ENCODE measurements at places on chromosomes 7 and 10.

- no peak for DNase-seq
Measured at GRCh38 chr7:33941418-33941817, 36.1 kb downstream of the BMPER start.

DNA sequence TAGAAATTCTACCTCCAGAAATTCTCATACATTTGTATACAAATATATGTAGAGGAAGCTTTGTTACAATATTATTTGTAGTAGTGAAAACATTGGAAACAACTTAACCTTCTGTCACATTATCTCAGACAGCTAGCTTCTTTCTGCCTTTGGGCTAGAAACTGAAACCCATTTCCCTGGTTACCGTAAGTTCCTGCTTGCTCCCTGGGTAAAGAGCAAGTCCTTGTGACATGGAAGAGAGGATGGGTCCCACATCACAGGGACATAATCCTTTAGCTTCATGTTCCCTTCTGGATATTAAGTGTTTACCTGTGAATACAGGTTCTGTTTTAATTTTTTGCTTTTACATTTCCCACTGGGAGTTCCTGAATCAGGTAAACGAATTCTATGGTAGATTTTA is 41.8 kb downstream of the KLHDC10 start:
- no peak for DNase-seq

DNA sequence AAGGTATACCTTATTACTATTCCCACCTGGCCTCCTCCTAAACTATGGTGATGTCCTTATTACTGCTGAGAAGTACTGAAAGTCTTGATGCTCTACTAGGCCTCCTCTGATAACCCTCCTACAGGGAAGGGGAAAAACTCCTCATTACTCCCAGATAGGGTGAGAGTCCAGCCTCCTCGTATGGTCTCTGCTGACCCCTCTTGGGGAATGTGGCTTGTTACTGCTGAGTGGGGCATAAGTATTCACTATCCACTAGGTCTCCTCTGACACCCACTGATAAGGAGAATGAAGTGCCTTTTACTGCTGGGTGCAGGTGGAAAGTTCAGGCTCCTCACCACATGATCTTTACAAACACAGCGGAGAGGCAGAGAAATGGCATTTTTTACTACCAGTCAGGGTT is 222.9 kb downstream of the CHRM2 start:
- no peak for DNase-seq

GRCh38 chr10:116138897-116139296 is 134.1 kb downstream of the GFRA1 start:
- no peak for DNase-seq

DNA sequence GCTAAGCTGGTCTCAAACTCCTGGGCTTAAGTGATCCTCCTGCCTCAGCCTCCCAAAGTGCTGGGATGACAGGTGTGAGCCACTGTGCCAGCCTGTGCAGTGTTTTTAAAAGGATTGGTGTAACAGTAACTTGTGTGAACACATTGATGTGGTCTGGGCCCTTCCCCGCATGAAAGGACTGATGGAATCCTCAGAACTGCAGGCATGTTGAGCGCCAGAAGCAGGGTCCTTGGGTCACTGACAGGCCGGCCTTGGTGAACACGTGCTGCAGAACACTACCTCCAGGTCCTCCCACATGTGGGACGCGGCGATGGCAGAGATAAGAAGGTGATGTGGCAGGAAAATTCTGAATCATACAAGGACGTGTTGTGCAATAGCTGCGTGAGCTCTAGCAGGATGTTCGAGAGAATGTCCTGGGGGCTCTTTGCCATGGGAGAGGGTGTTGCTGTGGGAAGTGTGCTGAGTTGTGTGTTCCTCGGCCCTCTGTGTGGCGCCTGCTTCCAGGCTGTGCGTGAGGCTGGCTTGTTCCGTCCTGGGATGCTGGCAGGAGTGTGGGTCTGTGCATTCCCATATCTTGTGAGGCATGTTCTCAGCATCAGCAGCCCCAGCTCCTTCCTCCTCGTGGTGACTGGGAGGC is 68.2 kb downstream of the DNAJB6 start:
- DNase-seq, result peak; percentile 50

- no peak for DNase-seq
Measured at GRCh38 chr7:64873155-64873500, 29.9 kb upstream of the ZNF273 start.

DNA sequence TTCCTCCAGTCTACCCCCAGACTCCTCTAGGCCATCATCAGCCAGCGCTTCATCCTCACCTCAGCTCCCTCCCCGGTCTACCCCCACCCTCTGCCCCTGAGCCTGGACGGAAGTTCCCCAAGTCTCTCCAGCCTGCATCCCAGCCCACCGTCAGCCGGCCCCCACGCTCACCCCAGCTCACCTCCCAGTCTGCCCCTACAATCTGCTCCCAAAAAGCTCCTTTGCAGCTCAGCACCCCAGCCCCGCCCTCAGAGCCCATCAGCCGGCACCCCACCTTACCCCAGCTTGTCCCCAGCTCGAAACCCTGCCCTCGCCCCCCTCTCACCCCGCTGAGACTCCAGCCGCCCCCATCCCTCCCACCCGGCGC is 322 bp upstream of the RAMP3 start:
- DNase-seq, result no peak

- DNase-seq, result no peak
Measured at GRCh38 chr7:35035511-35035961, 1.7 kb downstream of the DPY19L1 start.

DNA sequence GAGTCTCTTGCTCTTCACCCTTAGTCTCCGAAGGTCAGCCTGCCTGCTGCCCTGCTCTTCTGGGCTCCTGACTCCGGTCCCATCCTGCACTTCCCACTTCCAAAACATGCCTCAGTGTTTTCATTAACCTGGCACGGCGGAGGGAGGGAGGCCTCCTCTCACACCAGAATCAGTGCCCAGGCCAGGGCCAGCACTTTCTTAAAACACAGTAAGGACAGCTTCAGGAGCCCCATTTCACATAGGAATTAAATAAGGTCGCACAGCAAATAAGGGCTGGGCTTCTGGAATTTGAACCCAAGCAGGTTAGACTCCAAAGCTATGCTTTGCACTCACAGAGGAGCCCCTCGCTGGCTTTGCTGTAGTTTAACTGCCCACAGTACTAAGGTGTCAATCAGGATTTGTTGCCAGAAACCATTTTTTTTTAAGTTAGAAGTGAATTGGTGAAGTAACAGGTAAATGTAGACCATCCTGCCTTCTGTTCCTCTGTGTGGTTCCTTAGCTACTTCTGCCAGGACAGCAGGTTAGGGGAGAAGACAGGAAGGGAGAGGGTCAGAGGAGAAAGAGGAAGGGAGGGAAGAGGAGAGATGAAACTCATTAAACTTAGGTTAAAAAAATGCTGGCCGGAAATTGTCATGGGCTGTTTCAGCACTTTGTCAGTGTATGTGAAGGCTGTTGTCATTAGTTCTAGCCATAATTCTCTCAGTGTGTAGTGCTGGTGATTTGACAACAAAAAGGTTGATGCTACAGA is 1.1 kb downstream of the RASSF4 start:
- peak; percentile 31 for DNase-seq

DNA sequence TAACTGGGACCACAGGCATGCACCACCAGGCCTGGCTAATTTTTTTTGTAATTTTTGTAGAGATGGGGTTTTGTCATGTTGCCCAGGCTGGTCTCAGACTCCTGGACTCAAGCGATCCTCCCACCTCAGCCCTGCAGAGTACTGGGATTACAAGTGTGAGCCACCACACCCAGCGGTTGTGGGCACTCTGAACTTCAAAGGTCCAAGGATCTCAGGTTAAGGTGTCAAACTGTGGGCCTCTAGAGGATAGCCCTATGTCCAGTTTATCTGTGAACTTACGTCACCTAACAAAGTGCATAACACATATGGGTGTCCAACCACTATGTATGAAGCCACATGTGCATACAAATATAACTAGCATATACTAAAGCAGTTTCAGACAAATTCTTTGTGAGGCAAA is 3.2 kb upstream of the IL2RA start:
- DNase-seq, result peak; percentile 35

GRCh38 chr10:29740981-29741545 is 106.3 kb upstream of the SVIL start:
- DNase-seq, result no peak

- no peak for DNase-seq
Measured at GRCh38 chr10:80739328-80739727, 201.6 kb downstream of the SH2D4B start.

GRCh38 chr10:120538091-120538490 is 81.1 kb downstream of the PLPP4 start:
- no peak for DNase-seq

- peak; percentile 66 for DNase-seq
Measured at GRCh38 chr7:74061840-74062539, 21.6 kb upstream of the LIMK1 start.

DNA sequence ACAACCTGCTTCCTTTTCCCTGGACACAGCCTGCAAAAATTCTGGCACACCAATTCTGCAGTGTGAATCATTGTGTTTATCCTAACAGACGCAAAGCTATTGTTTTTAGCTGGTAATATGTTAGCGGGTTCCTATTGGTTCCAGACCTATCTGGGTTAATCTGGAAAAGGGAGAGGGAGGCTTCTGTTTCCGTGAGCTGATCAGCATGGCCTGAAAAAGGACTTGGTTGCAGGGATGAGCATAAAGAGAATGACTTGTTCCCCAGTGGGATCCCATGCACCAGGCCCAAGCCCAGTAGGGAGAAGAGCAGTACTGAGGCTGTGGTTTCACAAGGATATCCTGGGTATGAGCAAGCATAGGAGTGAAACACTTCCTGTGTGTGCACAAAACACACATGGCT is 78.4 kb downstream of the PDE1C start:
- no peak for DNase-seq

DNA sequence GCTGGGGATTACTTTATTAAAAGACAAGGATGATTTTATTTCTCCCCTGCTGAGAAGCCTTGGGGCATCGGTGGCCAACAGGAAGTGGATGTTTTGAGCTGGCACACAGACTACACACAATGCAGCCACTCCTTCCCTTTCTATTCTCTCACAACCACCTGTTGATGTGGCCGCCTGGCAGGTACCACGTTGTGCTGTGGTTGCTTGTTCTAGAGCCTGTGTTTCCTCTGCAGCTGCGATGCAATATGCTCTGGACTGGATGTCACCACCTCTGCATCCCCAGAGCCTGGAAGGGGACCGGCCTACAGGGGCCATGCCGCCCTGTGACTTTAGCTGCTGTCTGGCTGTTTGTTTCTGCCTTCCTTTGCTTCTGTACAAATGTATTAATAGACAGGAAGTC is 195.7 kb upstream of the CELF2 start:
- DNase-seq, result no peak

- no peak for DNase-seq
Measured at GRCh38 chr7:118452128-118452527, 227.6 kb downstream of the ANKRD7 start.

GRCh38 chr10:128843972-128844371 is 623.1 kb upstream of the MGMT start:
- no peak for DNase-seq
